Esophagus squamous epithelium (tissue), 5 donors: ENCODE measurements at places on chromosomes 12 and 14.

DNA sequence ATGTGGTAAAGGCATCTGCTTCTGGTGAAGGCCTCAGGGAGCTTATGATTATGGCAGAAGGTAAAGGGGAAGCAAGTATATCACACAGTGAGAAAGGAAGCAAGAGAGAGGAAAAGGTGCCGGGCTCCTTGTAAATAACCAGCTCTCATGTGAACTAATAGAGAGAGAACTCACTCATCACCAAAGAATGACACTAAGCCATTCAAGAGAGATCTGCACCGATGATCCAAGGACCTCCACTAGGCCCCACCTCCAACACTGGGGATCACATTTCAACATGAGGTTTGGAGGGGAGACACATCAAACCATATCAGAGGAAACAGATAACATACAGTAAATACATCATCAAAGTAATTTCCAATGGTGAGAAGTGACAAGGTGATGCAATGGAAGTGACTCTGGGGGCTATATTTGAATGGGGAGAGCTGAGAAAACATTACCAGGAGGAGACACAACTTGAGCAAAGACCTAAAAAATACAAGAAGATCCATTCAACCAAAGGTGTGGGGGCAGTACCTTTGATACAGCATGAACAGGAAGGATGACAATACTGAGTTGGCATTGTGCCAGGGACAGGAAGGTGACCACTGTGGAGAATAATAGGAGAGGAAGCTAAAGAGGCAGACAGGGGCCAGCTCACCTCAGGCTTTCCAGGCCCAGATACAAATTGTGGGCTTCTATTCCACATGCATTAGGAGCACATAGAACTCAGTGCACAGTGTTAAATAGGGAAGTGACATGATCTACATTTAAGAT is 134.4 kb upstream of the GRIP1 start:
- no peak for DNase-seq

- DNase-seq, result no peak
These were observed 80.2 kb downstream of the TMCC3 start for GRCh38 chr12:94570161-94570560.

DNA sequence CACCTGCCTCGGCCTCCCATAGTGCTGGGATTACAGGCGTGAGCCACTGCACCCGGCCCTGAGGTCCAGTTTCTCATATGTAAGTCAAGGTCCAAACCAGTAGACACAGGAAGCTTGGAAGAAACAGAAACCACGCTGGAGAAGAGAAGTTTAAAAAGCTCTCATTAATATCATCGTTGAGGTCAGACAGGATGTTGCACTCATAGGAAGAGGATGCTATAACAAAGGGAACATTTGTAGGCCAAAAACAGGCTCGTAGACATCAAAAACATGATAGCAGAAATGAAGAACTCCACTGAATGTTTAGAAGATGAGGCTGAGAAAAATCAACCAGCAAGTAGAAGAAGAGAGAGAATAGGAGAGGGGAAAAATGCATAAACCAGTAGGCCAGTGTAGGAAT is 46.8 kb downstream of the ACACB start:
- DNase-seq, result no peak

- DNase-seq, result no peak
These were observed 49.1 kb downstream of the BTG1 start for GRCh38 chr12:92096346-92097136.

DNA sequence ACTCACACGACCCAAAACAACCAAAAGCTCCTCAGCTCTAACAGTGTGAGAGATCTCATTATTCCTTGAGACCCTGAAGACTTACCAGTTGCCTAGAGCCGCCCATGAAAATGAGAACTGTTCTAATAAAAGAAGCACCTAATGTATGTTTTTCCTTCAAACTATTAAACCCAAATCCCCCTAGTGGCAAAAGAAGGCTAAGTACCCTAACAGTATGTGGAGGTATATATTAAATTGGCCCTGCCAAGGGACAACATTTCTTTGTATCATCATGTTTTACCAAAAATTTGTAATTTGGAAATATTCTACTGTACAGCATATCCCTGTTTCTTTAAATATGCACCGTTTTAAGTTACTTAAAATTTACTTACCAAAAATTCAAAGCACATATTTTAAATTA is 38.0 kb upstream of the PPFIA2 start:
- no peak for DNase-seq

- DNase-seq, result no peak
These were observed 47.9 kb upstream of the MEG3 start for GRCh38 chr14:100777818-100778525.

- DNase-seq, result no peak
These were observed 21.5 kb upstream of the SSTR1 start for GRCh38 chr14:38186216-38186615.

- no peak for DNase-seq
These were observed 17.6 kb upstream of the SRP54 start for GRCh38 chr14:34964977-34965764.

- DNase-seq, result no peak
These were observed 527.0 kb upstream of the ATP2B1 start for GRCh38 chr12:90235642-90236041.

DNA sequence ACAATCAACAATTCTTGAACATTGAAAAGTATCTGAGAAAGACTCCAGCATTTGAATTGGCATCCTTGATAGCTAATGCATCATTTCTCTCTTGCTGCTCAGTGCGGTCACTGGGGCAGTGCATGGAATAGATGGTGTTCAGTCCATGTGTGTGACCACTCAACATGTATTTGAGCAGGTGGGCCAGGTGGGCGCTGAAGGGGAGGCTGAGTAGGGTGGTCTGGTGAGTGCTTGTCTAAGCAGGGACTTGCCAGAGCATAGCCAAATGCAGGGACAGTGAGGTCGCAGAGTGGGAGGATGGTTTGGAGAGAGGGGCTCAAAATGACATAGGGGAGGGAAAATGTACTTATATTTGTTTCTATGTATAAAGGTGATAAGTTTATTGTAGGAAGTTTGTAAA is 409.0 kb downstream of the TMEM121 start:
- no peak for DNase-seq

DNA sequence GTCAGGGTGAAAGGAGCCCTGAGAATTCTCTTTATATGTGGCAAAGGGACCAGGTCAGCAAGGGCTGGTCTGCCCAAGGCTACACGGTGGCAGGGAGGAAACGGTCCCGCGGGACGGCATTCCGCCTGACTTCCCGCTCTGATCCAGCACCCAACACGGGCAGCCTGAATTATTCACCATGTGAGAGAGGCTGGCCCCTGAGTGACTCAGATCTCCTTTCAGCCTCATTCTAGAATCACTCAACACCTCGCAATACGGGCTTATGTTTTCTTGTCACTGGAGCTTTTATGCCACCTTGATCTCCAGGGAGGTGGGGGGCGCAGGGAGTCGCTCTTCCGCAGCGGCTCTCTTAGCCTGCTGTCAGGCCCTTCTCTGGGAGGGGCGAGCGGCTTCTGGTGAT is 8.5 kb downstream of the LRTM2 start:
- no peak for DNase-seq

GRCh38 chr14:94132285-94132887 is 3.0 kb upstream of the IFI27L2 start:
- no peak for DNase-seq

- no peak for DNase-seq
These were observed 114.8 kb downstream of the SNAPC1 start for GRCh38 chr14:61877035-61877390.

DNA sequence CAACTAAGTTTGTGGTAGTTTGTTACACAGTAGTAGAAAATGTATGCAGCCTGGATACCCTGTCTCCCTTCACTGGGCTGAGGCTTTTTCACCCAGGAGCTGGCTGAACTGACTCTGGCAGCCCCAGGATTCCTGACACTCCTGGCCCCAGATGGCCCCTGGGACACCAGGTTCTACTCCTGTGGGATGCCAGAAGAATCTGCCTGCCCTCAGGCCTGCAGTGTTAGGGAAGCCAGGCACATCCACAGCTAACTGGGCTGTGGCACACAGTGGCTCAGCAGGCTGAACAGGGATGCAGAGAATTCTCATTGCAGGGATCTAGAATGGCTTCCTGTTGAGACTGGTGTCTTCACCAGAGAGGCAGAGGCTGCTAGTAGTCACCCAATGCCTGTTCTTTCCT is 8.5 kb downstream of the IFI27 start:
- DNase-seq, result no peak

GRCh38 chr12:29415111-29415510 is 34.1 kb upstream of the ERGIC2 start:
- DNase-seq, result no peak

DNA sequence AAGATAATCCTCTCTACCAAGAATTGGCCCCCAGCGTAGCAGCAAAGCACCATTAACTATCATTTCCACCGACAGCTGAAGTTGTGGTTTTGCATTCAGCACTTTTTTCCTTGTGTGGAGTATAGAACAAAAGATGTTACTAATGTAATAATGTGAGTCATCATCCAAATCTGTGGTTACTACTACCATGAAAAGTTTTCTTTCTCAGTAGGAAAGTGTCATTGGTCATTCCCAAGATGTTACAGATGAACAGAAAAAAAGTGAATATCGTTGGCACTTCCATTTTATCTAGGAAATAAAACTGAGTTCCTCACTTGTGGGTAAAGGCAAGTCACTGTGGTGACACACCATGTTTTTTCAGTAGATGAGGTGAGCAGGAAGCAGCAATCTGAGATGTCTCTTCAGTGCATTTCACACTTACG is 30.3 kb upstream of the IFNG start:
- no peak for DNase-seq

- DNase-seq, result no peak
These were observed 32.9 kb downstream of the SYNE3 start for GRCh38 chr14:95483309-95484165.

DNA sequence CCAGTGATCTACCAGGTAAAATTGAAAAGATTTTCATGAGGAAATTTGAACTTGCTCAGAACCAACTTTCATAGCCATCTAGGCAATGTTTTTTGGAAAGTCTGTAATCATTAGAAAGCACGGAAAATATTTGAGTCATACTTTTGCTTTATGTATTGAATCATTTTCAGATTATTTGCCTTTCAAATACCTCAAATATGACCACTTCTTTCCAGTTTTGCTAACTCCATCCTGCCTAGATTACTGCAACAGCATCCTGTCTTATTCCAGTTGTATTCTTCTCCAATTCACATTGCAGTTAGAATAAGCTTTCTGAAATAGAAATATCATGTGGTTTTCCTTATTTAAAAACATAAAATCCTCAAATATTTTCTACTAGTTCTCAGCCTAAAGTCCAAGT is 239.8 kb upstream of the FAR2 start:
- DNase-seq, result no peak

- no peak for DNase-seq
These were observed 123.0 kb downstream of the PLXNC1 start for GRCh38 chr12:94271351-94271750.

DNA sequence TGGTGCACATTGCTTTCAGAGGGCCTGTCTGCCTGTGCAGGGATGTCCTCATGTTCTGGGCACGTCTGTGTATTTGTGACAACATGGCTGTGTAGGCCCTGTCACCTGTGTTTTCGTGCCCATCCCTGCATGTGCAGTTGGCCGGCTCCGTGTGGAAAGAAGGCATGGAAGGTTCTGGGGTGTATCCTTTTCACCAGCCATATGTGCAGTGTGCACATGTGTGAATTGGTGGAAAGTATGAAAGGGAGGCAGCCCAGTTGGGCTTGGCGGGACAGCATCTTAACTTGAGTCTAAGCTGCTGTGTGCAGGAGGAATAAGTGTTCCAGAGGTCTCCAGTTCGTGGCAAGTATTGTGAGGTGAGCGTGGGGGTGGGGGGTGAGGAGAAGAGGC is 669 bp downstream of the TSPAN11 start:
- no peak for DNase-seq

- no peak for DNase-seq
These were observed 700 bp downstream of the PRKAG1 start for GRCh38 chr12:49017891-49018260.

- no peak for DNase-seq
These were observed 519.3 kb downstream of the MED13L start for GRCh38 chr12:115758183-115758582.

- no peak for DNase-seq
These were observed 117.4 kb upstream of the SOX5 start for GRCh38 chr12:24066865-24067264.

DNA sequence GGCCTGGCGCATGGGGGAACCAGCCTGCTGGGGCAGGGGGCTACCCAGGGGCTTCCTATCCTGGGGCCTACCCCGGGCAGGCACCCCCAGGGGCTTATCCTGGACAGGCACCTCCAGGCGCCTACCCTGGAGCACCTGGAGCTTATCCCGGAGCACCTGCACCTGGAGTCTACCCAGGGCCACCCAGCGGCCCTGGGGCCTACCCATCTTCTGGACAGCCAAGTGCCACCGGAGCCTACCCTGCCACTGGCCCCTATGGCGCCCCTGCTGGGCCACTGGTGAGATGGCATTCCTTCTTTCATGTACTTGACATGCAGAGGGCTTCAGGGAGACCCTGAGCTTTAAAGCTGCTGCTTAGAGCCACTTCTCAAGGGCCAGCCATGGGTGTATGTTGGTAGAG is 9.0 kb downstream of the LGALS3 start:
- no peak for DNase-seq

DNA sequence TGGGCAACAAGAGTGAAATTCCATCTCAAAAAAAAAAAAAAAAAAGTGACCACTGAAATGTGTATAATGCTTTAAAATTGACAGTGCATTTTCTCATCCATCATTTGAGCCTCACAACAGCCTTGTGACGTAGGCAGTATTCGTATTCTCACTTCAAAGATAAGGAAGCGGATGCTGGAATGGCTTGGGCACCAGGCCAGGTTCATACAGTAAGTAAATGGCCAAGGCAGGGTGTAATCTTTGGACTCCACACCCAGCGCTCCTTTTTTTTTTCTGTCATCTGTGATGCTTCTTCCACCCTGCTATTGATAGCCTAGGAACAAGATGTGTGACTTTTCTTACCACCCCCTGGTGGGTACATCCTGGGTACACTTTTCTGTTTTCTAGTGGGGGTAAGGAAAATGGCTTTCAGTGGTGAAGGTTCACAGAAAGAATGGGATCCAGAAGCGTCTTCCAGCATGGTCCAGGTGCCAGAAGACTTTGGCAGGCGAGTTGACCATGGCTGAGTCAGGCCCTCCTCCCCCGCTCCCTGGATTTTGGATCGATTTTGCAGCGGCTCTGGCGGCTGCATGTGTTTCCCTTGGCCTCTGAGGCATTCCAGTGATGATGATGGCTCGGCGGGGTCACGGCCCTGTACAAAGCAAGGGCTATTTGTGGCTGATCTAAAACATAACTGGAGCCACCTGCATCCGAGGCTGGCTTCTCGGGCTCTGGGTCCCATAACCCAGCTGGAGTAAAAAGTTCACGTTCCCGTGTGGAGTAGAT is 110.6 kb downstream of the CACNA1C start:
- no peak for DNase-seq

- DNase-seq, result no peak
These were observed 7.3 kb upstream of the INF2 start for GRCh38 chr14:104682107-104682593.

DNA sequence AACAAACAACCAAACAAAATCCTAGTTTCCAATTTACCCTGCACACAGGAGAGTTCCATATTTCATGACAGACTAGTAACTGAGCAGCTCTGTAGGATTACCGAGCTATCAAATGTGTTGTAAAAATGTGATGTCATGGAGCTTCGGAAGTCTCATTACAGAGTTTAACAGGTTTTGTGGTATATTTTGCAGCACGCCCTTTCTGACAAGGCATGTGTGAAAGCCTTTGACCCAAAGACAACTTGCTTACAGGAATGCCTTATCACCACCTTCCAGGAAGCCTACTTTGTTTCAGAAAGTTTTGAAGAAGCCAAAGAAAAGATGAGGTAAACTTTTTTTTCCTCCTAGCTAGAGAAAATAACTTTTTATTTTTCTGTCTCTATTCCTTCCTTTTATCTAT is 92.4 kb downstream of the TPH2 start:
- no peak for DNase-seq

- DNase-seq, result no peak
These were observed 56.3 kb upstream of the SLC8A3 start for GRCh38 chr14:70245026-70245425.

- DNase-seq, result no peak
These were observed 169.7 kb upstream of the NUDT4 start for GRCh38 chr12:93208011-93208410.
